ENCODE measurements at places on chromosomes 7 and 10. TPM values are rescaled to one million over a fixed set of nuclear protein-coding genes. Genes with fewer than 3 reads are reported as not detected.

DNA sequence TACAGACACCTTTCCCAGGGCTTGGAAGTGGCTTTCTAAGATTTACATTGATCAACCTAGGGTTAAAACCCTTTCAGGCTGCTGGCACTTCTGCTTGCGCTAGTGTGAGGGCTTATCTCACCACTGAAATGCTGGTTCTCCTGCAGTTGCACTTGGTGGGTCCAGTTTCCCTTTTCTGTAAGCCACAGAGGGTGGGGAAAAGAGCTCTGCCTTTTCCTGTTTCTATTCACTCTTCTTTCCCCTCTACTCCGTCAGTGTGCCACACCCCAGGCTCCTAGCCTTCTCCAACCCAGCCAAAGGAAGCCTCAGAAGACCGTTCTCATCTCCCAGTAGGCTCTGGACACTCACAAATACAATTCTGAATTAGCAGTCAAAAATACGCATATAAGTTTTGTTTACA is 19.0 kb upstream of the CAPZA2 start:
- peak; percentile 25 for DNase-seq

GRCh38 chr10:33955676-33956075 is 621.2 kb upstream of the NRP1 start:
- no peak for DNase-seq

GRCh38 chr7:117270371-117270770 is 52.5 kb downstream of the WNT2 start:
- no peak for DNase-seq

GRCh38 chr10:105288026-105288425 is 646.9 kb downstream of the SORCS3 start:
- DNase-seq, result no peak

DNA sequence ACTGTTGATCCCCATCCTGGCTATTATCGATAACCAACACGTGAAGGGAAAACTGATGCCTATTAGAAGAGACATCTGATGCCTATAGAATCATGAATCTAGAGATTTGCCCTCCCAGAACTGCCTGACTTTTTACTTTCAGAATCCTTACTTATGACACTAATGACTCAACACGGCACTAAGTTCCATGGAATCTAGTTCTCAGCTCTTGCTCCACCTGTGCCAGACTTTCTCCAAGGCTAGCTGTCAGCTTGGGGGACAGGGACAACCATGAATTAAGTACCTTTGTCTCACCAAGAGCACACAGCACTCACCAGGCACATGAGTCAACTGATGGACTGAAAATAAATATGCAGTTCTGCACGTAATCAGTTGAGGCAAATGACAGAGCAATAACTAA is 184.2 kb downstream of the FRMD4A start:
- no peak for DNase-seq

DNA sequence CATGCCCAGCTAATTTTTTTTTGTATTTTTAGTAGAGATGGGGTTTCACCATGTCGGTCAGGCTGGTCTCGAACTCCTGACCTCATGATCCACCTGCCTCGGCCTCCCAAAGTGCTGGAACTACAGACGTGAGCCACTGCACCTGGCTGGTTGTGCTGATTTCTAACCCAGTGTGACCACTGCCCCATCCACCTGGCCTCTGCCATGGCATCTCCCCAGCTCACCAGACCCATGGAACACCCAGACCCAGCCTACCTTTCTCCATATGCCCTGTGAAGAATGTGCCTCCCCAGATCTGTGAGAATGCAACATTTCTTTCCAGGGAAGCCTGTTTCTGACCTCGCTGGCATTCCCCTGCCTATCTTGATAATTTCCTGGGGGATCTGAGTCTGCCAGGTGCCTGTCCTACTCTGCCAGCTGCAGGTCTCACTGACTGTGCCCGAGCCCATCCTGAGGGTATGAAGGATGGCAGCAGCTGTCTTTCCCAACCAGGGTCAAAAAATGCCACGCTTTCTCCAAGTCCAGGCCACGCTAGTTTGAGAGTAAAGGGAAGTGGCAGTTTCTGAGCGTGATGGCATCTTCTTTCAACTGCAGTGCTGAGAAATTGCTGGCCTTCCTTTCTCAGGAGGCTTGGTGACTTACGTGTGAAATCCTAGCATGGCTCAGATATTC is 324.4 kb upstream of the ZNF32 start:
- no peak for DNase-seq

GRCh38 chr7:30654296-30655090 is 27.8 kb downstream of the CRHR2 start:
- no peak for DNase-seq

GRCh38 chr10:71271662-71272055 is 47.4 kb upstream of the SLC29A3 start:
- DNase-seq, result no peak

GRCh38 chr7:100567031-100567730 is 6.5 kb downstream of the SAP25 start:
- DNase-seq, result peak; percentile 15

- DNase-seq, result no peak
Observed at GRCh38 chr7:98990356-98990755, 112.0 kb downstream of the TRRAP start.

DNA sequence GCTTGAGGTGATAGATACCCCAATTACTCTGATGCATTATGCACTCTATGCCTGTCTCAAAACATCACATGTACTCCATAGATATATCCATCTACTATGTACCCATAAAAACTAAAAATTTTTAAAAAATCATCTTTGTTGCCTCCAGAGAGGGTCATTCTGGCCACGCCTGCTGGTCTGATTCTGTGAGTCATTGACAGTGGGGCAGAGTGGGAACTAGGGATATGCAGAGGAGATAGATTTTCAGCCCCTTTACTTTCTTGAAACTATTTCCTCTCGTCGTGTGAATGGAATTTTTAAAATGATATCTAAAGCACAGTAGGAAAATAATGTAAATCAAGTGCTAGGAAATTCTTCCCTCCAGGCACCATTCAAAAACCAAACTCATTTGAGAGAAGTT is 715.0 kb upstream of the NRP1 start:
- no peak for DNase-seq

DNA sequence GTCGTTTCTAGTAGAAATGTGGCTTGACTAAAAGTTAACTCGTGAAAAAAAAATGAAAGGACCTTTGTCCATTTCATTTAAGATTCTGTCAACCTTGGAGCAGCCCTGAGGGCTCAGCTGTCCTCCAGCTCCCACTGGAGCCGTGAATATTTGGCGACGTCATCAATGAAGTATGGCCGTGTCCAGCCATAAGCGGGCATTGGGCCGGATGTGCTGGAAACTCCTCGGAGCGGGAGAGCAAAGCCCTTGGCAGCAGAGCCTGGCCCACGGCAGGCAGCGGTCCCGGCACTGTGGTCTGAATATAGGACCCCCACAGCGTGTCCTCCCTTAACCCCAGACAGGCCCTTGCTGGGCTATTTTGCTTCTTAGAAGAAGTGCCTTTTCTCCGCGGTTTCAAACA is 50.0 kb downstream of the JAKMIP3 start:
- no peak for DNase-seq

DNA sequence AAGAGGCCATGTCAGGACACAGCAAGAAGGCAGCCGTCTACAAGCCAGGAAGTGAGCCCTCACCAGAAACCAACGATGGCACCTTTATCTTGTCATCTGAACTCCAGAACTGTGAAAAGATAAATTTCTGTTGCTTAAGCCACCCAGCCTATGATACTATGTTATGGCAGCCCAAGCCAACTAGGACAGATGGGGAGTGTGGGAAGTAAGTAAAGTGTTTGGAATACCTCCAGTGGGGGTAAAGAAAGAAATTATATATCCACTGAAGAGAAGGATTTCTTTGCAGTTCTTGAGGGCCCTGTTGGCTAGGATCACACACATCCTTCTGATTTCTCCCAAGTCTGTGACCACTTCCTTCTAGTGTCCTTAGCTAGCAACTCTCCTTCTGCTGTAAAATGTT is 384.4 kb downstream of the TNS3 start:
- no peak for DNase-seq

Gene ZMYND11
- 72.4 TPM for total RNA-seq

Gene GALNT17
- total RNA-seq, result 70.0 TPM

Gene SLC39A12
- not detected for total RNA-seq

Gene AOC1
- total RNA-seq, result not detected

Gene SPDYE16
- total RNA-seq, result not detected
